IPS DF 6.9 (cell line): ENCODE measurements at places on chromosomes 6 and 20.

- DNase-seq, result no peak
Measured at GRCh38 chr20:10113746-10114145, 79.0 kb downstream of the ANKEF1 start.

GRCh38 chr6:36040958-36041357 lies 13.3 kb downstream of the MAPK14 start:
- no peak for DNase-seq

GRCh38 chr20:11734431-11734830 lies 183.3 kb upstream of the BTBD3 start:
- DNase-seq, result no peak

DNA sequence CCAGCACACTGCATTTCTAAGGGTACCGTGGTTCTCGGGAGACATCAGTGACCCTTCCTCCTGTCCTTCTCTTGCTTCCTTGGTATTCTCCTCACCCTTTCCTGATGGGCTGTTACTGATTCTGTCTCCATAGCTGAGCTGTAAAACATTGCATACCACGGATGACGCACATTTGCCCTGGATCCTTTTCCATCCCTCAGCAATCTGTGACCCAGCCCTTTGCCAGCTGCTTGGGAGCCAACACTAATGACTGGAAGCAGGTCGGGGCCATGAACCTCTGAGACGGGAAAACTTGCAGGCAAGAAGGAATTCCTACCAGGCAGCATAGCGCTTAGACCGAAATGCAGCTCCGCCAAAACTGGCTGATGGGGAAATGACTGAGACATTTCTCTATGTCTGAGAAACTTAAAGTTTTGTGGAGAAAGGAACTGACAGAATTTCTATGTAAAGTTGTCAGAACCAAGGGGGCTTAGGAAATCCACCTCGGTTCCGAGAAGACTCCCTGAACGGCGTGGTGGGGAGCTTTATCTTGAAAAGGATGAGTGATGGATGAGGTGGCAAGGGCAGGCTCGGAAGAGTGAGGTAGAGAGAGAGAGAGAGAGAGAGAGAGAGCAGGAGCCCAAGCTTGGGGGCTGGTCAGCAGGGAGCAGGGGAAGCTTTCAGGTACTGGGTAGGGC lies 19.2 kb downstream of the TUBB2B start:
- DNase-seq, result no peak

DNA sequence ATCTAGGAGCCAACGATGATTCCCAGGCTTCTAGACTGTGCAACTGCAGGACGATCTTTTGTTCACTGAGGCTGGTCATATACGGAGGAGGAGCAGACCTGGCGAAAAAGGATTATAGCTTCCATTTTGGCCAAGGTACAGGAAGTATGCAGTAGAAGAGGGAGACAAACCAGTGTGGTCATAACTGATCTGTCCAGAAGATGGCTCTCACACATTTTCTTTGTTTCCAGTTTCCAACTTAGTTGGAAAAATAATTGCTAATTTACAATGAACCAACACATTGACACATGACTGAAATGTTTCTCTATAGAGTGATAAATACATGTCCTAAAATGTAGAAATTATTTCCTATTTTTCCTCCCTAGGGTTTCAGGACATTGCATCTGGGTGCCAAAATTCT lies 364.1 kb upstream of the BTBD3 start:
- DNase-seq, result no peak

- DNase-seq, result no peak
Measured at GRCh38 chr6:99241905-99242534, 107.5 kb downstream of the FAXC start.

- no peak for DNase-seq
Measured at GRCh38 chr20:35840421-35840820, 68.6 kb downstream of the PHF20 start.

DNA sequence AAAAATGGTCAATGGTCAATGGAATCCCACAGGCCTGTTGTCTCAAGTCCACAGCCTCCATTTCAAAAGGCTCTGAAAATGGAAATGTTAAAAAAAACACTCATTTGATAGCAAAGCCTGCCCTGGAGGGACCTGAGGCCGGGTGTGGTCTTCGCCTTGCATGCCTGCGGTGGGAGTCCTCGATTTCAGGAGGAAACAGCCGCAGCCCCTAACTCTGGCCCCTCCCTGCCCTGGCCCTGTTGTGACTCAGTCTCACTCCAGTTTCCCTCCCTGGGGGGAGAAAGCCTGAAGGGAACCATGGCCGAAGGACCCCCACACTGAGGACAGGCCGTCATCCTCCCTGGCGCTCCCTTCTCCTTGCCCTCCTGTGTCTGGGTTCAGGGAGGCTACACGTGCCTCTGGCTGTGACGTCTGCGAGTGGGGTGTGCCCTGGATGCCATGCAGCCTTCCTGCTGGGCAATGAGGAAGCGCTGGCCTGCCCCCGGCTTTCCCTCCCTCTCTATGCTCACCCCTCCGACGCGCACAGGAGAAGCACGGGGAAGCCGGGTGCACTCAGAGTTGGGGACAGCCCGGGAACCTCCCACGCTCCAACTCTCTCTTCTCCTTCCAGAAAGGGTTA lies 9.2 kb downstream of the BHLHE23 start:
- no peak for DNase-seq

DNA sequence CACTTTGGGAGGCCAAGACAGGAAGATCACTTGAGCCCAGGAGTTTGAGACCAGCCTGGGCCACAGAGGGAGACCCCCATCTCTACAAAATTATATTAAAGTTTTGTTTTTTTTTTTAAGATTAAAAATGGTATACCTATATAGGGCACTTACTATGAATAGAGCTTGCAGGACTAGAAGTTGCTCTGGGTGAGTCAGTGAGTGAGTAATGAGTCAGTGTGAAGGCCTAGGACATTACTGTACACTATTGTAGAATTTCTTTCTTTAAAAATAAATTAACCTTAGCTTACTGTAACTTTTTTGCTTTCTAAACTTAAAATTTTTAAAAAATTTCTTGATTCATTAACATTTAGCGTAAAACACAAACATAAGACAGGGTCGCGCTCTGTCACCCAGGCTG lies 29.7 kb downstream of the STK35 start:
- no peak for DNase-seq

GRCh38 chr6:66429210-66429609 lies 722.2 kb upstream of the EYS start:
- DNase-seq, result no peak

DNA sequence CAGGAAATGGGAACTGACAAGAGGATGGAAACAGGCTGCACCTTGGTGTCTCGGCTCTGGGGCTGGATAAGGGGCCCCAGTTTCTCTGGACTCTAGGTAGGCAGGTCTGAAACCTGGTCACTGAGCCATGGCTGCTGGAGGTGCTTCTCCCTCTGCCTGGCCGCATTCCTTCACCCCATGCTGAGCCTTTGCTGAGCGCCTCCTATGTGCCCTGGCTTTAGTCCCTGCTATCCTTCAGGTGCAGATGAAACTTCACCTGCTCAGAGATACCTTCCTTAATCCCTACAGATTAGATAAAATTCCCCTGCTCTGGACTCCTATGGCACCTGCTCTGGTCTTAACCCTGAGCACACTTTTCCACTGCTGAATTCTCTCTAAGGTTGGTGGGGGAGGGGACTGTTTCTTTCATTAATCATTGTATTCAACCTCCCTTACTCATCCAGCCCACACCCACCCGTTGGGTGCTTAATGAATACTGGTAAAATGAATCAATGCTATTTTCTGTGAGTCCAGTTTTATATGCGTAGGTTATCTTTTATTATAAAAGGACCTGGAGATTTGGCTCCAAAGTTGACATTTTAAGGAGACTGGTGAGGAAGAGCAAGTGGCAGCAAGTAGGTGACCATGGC lies 19.3 kb downstream of the MYLK4 start:
- DNase-seq, result no peak

GRCh38 chr6:163414117-163414945 lies at the start of gene QKI:
TSS of gene QKI (plus strand) at chr6:163414718. CDS start at chr6:163415194, 476 bp downstream.
- no peak for DNase-seq

DNA sequence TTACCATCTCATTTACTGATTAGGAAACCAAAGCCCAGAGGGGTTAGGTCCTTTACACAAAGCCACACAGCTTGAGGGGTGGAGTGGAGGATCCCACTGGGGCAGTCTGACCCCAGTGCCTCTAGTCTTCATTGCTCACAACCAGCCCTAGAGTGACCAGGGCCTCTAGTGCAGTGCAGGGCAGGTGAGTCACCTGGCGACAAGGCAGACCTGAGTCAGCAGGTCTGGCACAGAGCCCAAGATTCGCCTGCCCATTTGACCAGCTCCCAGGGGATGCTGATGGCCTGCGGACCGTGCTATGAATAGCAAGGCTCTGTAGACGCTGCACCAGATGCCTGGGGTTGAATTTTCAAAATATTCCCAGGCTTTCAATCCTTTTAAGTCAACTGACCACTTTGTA lies 29.9 kb downstream of the CDH26 start:
- no peak for DNase-seq

DNA sequence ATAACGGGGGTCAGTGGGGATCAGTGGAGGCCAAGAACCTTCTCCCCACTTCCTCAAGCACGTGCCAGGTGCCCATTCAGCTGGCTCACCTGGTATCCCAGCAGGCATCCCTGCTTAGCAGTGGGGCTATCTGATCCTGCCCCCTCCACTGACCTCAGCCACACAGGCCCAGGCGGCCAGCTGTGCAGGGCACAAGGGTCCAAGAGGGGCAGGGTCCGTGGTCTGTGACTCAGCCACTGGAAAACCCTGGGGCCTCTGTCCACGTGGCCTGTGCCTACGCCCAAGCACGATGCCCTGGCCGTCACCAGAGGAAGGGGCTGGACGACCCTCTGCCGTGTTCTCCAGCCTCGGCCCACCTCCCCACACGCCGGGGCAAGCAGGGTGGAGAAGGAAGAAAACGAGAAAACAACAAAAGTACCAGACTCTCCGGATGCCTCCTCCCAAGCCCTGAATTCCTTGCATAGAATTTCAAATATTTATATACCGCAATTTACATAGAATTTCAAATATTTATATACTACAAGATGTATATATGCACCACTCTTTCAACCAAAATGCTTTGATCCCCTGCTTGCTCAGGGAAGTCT lies 12.1 kb downstream of the PXDC1 start:
- no peak for DNase-seq

DNA sequence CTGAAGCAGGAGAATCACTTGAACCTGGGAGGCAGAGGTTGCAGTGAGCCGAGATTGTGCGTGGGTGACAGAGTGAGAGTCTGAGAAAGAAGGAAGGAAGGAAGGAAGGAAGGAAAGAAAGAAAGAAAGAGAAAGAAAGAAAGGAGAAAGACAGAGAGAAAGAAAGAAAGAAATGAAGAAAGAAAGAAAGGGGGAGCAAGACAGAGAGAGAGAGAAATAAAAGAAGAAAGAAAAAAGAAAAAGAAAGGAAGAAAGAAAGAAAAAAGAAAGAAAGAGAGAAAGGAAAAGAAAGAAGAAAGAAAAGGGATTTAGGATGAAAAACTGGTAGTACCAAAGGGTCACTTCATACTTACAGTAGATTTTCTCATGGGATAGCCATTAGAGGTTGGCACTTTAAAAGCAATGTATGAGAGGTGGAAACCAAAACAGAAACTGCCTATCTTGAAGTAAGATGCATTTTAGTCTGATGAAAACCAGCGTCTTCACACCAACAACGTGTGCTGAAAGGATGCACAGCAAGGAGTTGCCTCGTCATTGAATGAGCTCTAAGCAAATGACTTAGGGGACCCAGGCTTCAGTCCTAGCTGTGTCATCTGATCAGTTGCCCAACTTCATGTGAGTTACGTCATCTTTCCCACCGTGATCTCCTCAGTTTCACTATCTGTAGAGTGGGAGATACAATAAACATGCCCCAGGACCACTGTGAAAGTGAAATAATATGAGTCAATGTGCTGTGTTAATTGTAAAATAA lies 133.9 kb upstream of the NEDD9 start:
- no peak for DNase-seq

- DNase-seq, result no peak
Measured at GRCh38 chr6:75145976-75146375, 59.9 kb downstream of the COL12A1 start.

- no peak for DNase-seq
Measured at GRCh38 chr20:62308102-62308822, 5.5 kb downstream of the ADRM1 start.

DNA sequence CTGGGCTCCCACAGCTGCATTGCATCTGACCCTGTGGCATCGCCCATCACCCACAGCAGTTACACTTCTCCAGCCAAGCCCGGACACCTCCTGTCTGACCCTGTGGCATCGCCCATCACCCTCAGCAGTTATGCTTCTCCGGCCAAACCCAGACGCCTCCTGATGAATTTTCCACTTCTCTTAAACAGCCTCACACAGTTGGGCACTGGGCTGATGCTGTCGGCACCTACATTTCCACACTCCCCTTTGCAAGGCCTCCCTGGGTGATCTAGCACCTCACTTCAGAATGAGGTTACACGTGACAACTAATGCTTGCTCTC lies 175.2 kb upstream of the ARID1B start:
- no peak for DNase-seq

DNA sequence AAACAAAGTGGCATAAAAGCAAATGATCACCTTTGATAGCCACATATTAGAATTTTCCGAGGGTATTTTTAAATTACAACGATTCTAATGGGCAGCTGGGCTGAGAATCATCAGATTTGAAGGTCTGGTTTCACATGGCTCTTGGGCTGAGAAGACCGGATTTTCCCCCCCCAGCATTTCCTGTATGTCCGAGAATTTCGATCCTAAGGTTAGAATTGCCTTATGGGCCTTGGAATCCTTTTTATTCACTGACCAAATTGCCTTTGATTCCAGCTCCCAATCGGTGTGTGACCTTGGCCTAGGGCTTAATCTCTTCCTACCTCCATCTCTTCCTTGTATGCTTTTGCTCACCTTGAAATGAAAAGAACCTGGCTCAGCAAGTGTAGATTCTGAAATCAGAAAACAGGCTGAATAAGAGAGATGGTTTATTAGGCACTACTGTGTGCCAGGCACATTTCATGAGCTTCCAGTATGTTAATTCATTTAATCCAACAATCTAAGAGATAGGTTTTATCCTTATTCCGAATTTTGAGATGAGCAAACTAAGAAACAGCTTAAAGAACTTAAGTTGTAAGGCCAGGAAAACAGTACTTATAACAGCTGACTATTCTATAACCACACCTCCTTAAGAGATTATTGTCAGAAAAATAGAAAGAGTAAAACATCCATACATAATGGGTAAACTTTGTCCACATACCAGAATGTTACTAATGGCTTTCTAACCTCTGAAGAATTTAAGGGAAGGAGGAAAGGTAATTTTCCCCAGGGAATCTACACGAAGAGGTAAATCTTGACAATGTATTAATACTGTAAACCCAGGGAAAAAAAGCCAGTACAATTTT lies 39.4 kb downstream of the HFE start:
- DNase-seq, result no peak

- no peak for DNase-seq
Measured at GRCh38 chr6:138162955-138163575, 1.3 kb downstream of the ARFGEF3 start.

GRCh38 chr6:3725145-3726047 lies 26.1 kb downstream of the PXDC1 start:
- DNase-seq, result no peak

GRCh38 chr6:8017705-8018104 lies 46.5 kb downstream of the BLOC1S5 start:
- DNase-seq, result no peak

GRCh38 chr6:85792254-85792653 lies 149.6 kb upstream of the SYNCRIP start:
- DNase-seq, result no peak
